ENCODE measurements at places on chromosomes 11 and 22.

DNA sequence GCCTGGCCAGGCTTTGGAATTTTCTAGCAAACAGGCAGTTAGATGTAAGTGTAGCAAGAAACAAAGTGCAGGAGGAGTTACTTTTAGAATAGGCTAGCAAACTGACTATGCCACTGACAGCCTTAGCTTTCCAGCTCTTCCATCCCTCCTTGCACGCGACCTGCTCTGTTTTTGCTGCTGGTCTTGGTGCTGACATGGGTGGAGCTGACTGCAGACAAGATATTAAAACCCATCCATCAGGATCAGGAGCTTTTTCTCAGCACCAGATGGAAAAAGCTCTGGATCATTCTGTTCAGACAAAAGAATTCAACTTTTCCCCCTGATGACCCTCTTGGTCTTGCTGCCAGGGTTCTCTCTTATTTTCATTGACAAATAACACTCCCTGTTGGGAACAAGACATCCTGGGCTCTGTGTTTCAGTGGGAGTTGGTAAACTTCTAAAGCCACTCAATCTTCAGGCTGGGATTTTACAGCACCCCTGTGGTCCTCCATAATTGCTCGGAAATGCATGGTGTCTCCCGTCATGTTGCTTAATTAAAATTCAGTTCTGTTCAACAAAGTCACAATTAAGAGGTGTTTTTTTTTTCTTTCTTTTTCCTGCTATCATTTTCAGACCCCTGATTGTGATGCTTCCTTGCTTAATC, 240.0 kb upstream of the LARGE1 start:
- DNase-seq, result no peak
- no peaks in the 10 kb centered on the region for H3K36me3 ChIP-seq
- H3K27ac ChIP-seq, result no peak overlapping the region
- H3K4me3 ChIP-seq, result no peak overlapping the region

- H3K4me3 ChIP-seq, result no peak overlapping the region
- DNase-seq, result no peak
- no peak overlapping the region for H3K27ac ChIP-seq
- H3K27me3 ChIP-seq, result no peaks in the 10 kb centered on the region
- H3K4me1 ChIP-seq, result no peaks in the 10 kb centered on the region
Measured at GRCh38 chr11:96456111-96456510, 66.3 kb downstream of the JRKL start.

- no peak for DNase-seq
- H3K36me3 ChIP-seq, result no peaks in the 10 kb centered on the region
- peaks cover 46% of the 10 kb centered on the region for H3K4me1 ChIP-seq
- H3K4me3 ChIP-seq, result no peak overlapping the region
Measured at GRCh38 chr11:67577951-67578350, 5.7 kb upstream of the GSTP1 start.

- no peaks in the 10 kb centered on the region for H3K27me3 ChIP-seq
- DNase-seq, result no peak
- H3K27ac ChIP-seq, result no peak overlapping the region
- H3K4me3 ChIP-seq, result no peak overlapping the region
Measured at GRCh38 chr11:12460466-12460865, 83.1 kb downstream of the PARVA start.

- H3K36me3 ChIP-seq, result peaks cover 8% of the 10 kb centered on the region
- no peak overlapping the region for H3K27ac ChIP-seq
- no peak for DNase-seq
- no peak overlapping the region for H3K4me3 ChIP-seq
- no peaks in the 10 kb centered on the region for H3K4me1 ChIP-seq
- no peaks in the 10 kb centered on the region for H3K27me3 ChIP-seq
Measured at GRCh38 chr22:45584121-45584570, 81.5 kb downstream of the FBLN1 start.

DNA sequence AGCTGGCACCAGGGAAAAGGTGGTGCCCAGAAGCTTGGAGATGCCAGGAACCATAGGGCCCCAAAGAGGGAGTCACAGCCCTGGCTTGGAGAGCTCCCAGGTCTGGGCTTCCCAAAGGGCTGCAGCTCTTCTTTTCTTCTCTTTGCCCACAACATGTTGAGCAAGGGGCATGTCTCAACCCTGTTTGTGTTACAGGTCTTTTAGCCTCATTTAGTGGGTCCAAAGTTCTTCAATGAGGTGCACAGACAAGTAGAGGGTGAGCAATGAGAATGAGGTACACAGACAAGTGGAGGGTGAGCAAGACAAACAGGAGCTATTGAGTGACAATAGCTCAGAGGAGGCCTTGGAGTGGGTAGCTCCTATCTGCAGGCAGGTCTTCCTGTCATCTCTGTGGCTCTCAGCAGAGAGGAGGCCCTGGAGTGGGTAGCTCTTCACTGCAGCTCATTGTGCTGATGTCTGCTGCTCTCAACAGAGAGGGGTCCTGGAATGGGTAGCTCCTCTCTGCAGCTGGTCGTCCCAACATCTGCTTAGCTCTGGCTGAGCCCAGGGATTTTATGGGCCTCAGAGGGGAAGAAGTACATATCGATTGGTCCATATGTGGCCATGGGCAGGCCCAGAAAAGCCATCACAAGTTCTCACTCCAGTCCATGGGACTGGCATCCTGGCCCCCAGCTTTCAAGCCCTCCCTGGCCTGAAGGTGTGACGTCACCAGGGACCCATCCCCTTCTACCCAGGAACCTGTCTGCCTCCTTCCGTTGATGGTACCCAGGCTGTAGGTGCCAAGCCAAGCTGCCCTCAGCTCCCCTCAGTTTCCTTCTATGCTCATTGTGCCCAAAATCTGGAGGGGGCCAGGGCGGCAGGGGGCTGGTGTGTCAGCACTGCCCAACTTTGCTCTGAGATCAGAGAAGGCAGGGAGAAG, 34.9 kb downstream of the WBP2NL start:
- no peaks in the 10 kb centered on the region for H3K4me1 ChIP-seq
- H3K36me3 ChIP-seq, result no peaks in the 10 kb centered on the region
- no peak overlapping the region for H3K4me3 ChIP-seq

- H3K4me3 ChIP-seq, result no peak within 1 kb of the TSS
- no peaks in the 10 kb centered on the region for H3K36me3 ChIP-seq
- H3K27me3 ChIP-seq, result no peaks in the 10 kb centered on the region
- H3K4me1 ChIP-seq, result no peaks in the 10 kb centered on the region
- no peak within 1 kb of the TSS for H3K27ac ChIP-seq
Measured at GRCh38 chr11:114678125-114679036, at the start of gene NXPE2. TSS of gene NXPE2 (plus strand) at chr11:114678527. CDS start at chr11:114678576, 49 bp downstream.

GRCh38 chr11:125069796-125070195, 6.7 kb downstream of the SLC37A2 start:
- H3K4me1 ChIP-seq, result peaks cover 21% of the 10 kb centered on the region
- peak overlapping the region; percentile 95 for H3K27ac ChIP-seq
- H3K4me3 ChIP-seq, result no peak overlapping the region
- DNase-seq, result no peak
- no peaks in the 10 kb centered on the region for H3K27me3 ChIP-seq
- no peaks in the 10 kb centered on the region for H3K36me3 ChIP-seq

DNA sequence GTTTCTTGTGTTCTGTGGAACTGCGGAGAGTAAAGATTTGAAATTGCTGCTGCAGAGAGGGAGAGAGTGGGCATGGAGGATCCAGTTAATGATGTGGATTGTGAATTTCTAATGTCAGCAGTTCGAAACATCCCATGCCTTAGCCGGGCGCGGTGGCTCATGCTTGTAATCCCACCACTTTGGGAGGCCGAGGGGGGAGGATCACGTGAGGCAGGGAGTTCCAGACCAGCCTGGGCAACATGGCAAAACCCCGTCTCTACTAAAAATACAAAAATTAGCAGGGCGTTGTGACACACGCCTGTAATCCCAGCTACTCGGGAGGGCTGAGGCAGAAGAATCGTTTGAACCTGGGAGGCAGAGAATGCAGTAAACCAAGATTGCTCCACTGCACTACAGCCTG, 1.1 kb upstream of the CAVIN3 start:
- no peak for DNase-seq
- H3K4me3 ChIP-seq, result no peak overlapping the region
- peaks cover 8% of the 10 kb centered on the region for H3K4me1 ChIP-seq
- H3K27me3 ChIP-seq, result no peaks in the 10 kb centered on the region
- H3K27ac ChIP-seq, result no peak overlapping the region

DNA sequence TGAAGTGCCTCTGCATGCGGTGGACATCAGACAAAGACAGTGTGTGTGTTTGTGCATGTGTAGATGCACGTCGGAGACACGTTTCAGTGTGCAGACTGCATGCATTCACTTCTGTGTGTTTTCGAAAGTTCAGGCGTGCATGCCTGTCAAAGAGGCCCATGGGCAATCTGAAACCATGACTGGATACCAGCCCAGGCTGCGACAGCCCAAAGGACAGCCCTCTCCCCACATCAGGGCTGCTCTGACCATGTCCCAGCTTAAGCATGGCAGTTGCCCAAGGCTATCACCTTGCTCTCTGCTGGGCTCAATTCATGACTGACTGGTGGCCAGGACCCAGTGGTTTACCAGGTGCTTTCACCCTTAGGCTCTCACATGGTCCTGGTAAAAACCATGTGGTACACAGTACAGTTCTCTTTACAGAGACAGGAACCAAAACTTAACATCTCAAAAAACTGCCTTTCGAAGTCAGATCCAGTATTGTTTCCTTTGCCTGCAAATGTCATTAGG, 423.7 kb upstream of the CADM1 start:
- H3K27ac ChIP-seq, result no peak overlapping the region
- H3K4me1 ChIP-seq, result no peaks in the 10 kb centered on the region
- no peak overlapping the region for H3K4me3 ChIP-seq
- no peaks in the 10 kb centered on the region for H3K27me3 ChIP-seq

- no peaks in the 10 kb centered on the region for H3K36me3 ChIP-seq
- H3K4me1 ChIP-seq, result no peaks in the 10 kb centered on the region
- no peaks in the 10 kb centered on the region for H3K27me3 ChIP-seq
Measured at GRCh38 chr11:11157185-11157584, 195.9 kb downstream of the CSNK2A3 start.

GRCh38 chr11:223026-223789, 12.9 kb downstream of the SIRT3 start:
- H3K36me3 ChIP-seq, result peaks cover 47% of the 10 kb centered on the region
- no peaks in the 10 kb centered on the region for H3K4me1 ChIP-seq
- no peak overlapping the region for H3K4me3 ChIP-seq
- DNase-seq, result no peak
- no peaks in the 10 kb centered on the region for H3K27me3 ChIP-seq

- H3K27ac ChIP-seq, result no peak overlapping the region
- DNase-seq, result no peak
- H3K4me3 ChIP-seq, result no peak overlapping the region
Measured at GRCh38 chr11:74735365-74735928, 4.2 kb upstream of the CHRDL2 start.

All from small intestine (tissue), 16 donors.